Stimulated activated CD8-positive, alpha-beta memory T cell treated with anti-CD3 and anti-CD28 coated beads, Interleukin-15, amount 100 ng/mL, for 1 hour (primary cell): ENCODE measurements at places on chromosomes 12 and 14.

DNA sequence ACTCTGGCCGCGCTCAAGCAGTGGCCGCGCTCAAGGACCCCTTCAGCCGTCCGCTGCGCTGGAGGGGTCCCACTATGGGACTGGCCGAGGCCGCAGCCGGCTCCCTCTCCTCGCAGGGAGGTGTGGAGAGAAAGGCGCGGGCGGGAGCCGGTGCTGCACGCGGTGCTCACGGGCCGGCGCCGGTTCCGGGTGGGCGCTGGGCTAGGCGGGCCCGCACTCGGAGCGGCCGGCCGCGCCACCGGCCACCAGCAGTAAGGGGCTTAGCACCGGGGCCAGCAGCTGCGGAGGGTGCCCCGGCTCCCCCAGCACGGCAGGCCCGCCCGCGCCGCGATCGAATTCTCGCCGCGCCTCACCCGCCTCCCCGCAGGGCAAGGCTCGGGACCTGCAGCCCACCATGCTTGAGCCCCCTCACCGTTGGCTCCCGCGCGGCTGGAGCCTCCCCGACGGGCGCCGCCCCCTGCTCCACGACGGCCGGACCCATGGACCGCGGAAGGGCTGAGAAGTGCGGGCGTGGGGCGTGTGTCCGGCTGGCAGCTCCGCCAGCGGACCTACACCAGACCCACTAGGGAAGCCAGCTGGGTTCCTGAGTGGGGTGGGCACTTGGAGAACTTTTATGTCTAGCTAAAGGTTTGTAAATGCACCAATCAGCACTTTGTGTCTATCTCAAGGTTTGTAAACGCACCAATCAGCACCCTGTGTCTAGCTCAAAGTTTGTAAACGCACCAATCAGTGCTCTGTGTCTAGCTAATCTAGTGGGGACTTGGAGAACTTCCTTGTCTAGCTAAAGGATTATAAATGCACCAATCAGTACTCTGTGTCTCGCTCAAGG, 49.5 kb downstream of the KLHL28 start:
- DNase-seq: no peak

- no peak for DNase-seq
Observed at GRCh38 chr12:46209914-46210872, 58.6 kb downstream of the SLC38A1 start.

- no peak for DNase-seq
Observed at GRCh38 chr12:106135075-106135474, 3.7 kb downstream of the NUAK1 start.

DNA sequence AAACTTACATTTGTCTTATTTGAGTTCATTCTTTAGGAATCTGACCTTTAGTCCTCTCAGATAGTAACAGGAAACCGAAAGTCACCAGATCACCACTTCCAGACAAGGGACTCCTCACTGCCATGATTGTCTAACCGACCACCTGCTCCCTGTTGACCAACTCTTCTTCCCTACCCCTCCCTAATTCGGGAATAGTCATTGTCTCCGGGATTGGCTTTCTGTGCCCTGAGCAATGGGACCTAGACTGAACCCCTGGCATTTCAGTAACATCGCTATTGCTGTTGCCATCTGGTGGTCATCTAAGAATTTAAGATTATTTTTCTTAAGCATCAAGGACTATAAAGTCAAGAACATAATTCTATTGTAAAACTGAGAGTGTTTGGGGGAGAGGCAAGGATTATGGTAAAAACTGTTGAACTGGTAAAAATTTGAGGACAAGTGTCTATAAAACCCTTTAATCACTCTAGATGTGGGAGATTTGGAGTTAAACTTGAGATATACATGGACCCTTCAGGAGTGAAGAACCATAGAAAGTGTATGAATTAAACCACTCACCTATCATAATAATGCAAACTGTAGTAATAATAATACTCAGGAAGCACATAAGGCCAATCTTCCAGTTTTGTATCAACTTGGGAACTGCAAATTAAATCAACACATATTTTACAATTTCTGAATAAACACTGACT, 6.3 kb downstream of the CLEC2A start:
- DNase-seq: no peak

- no peak for DNase-seq
Observed at GRCh38 chr12:93453633-93454032, 11.9 kb upstream of the UBE2N start.

DNA sequence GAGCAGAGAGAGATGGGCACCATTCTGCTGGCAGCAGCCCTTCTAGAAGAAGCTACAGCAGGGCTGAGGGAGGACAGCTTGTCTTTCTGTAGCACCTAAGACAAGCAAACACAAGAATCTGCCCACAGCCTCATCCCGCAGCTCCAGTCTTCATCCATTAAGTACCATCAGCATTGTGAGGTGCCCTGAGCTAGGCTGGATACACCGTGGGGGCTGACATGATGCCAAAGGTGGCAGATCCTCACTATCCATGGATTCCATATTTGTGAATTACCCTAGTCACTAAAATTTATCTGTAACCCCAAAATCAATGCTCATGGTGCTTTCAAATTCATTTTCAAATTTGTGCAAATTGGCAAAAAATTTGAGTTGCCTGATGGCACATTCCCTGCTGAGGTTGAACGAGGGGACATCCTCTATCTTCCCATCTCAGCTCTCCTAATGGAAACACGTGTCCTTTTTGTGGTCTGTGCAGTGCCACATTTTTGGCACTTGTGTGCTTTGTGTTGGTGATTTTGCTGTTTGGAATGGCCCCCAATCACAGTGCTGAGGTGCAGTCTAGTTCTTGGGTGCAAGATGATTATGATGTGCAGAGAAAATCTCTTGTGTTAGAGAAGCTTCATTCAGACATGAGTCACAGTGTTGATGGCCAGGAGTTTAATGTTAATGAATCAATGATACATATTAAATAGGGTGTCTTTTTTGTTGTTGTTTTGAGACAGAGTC, 7.0 kb downstream of the PITPNM2 start:
- no peak for DNase-seq

DNA sequence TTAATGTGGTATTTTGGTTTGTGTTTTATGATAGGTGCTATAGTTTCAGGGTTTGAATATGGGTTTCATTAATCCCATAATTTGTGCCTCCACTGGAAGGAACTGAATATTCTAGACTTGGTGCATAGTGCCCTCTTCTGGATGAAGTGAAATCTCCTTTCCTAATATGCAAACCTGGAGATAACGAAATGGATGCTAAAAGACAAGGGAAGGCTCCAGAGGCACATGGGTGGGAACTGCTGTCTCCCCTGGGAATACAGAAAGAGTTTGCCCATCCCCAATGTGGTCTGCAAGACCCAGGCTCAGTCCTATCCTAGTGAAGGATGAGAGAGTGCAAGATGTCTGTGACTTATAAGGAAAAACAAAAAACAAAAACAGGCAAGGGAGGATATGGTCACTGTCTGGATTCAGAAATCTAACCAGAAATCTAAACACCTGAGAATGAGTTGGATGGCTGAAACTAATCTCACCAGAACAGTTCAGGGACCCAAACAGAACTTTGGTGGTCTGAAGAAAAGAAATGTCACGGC, 142.3 kb upstream of the TMPO start:
- no peak for DNase-seq

DNA sequence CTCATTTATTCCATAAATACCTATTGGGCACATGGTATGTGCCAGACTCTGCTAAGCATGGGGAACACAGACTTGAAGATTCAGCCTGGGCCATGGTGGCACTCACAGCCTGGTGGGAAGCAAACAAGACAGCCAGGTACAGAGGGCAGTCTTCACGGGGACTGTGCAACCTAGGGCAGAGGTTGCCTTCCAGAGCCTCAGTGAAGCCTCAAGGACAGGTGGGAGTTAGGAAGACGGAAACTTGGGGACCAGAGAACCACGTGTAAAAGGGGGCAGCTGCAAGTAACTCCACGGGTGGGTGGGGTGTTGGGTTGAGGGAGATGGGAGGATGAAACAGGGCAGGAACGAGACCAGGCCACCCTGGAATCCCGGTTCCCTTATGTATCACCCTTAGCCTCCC, 980 bp upstream of the LTBR start:
- DNase-seq: no peak

GRCh38 chr12:4147031-4147481, 126.5 kb upstream of the CCND2 start:
- no peak for DNase-seq

DNA sequence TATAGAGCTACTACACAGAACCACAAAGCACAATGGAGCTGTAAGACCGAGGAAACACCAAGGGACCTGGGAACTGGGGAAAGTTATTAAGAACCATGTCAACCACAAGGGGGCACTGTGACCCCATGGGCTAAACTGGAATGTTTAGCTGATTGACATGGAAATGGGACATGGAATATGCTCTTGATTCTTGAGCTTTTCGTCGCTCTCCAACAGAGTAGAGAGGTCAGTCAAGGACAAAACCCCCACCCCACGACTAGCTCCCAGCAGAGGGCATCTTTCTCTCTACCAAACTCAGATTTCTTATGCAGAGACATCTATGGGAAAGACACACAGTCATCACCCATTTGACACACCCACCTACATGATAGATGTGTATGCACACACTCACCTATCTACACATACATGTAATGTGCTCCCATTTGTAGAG, 10.1 kb downstream of the NDRG2 start:
- peak; percentile 78 for DNase-seq

GRCh38 chr12:50527359-50527726, 22.6 kb downstream of the DIP2B start:
- DNase-seq: no peak
